Activated CD4-positive, alpha-beta T cell treated with anti-CD3 and anti-CD28 coated beads, Interleukin-2, amount 10 ng/mL, durations not matched to agents 24 days and 14 days (primary cell): ENCODE measurements at places on chromosomes 7 and 10.

GRCh38 chr10:98404571-98405359 is 10.2 kb downstream of the PYROXD2 start:
- peaks cover 12% of the 10 kb centered on the region for H3K4me1 ChIP-seq
- peak overlapping the region; percentile 77 for H3K27ac ChIP-seq
- H3K36me3 ChIP-seq = no peaks in the 10 kb centered on the region

- peak overlapping the region; percentile 85 for H3K4me3 ChIP-seq
- H3K4me1 ChIP-seq = peaks cover 19% of the 10 kb centered on the region
- H3K36me3 ChIP-seq = peaks cover 3% of the 10 kb centered on the region
- H3K27ac ChIP-seq = peak overlapping the region; percentile 51
- DNase-seq = no peak
Observed at GRCh38 chr7:130669085-130669700, 645 bp upstream of the COPG2 start.

- no peaks in the 10 kb centered on the region for H3K27me3 ChIP-seq
- DNase-seq = no peak
- H3K4me3 ChIP-seq = no peak overlapping the region
- peak overlapping the region; percentile 62 for H3K27ac ChIP-seq
- peaks cover 46% of the 10 kb centered on the region for H3K4me1 ChIP-seq
Observed at GRCh38 chr10:72310241-72310633, 36.5 kb downstream of the DDIT4 start.

GRCh38 chr10:77648472-77648871 is 10.9 kb upstream of the KCNMA1 start:
- H3K36me3 ChIP-seq = no peaks in the 10 kb centered on the region
- H3K27ac ChIP-seq = no peak overlapping the region
- H3K4me3 ChIP-seq = no peak overlapping the region
- no peak for DNase-seq

- peaks cover 37% of the 10 kb centered on the region for H3K4me1 ChIP-seq
- H3K36me3 ChIP-seq = peaks cover 26% of the 10 kb centered on the region
- no peak for DNase-seq
Observed at GRCh38 chr7:77699056-77699455, 2.8 kb downstream of the RSBN1L start.

GRCh38 chr7:37009125-37009675 is 284.9 kb upstream of the AOAH start:
- H3K4me3 ChIP-seq = no peak overlapping the region
- no peak overlapping the region for H3K27ac ChIP-seq
- DNase-seq = no peak
- peaks cover 36% of the 10 kb centered on the region for H3K36me3 ChIP-seq

- H3K27me3 ChIP-seq = peaks cover 17% of the 10 kb centered on the region
- H3K4me3 ChIP-seq = no peak overlapping the region
- H3K27ac ChIP-seq = no peak overlapping the region
- DNase-seq = no peak
Observed at GRCh38 chr10:85599081-85599480, 767.5 kb downstream of the GRID1 start.
